ENCODE measurements at places on chromosomes 6 and 20.
A peak's percentile ranks its signal among the peaks of the same experiment; 100 is the strongest.

GRCh38 chr6:65700561-65700960 lies 6.5 kb downstream of the EYS start:
- no peak for DNase-seq

- no peak for DNase-seq
Observed at GRCh38 chr20:47241345-47241781, 115.1 kb downstream of the ZMYND8 start.

DNA sequence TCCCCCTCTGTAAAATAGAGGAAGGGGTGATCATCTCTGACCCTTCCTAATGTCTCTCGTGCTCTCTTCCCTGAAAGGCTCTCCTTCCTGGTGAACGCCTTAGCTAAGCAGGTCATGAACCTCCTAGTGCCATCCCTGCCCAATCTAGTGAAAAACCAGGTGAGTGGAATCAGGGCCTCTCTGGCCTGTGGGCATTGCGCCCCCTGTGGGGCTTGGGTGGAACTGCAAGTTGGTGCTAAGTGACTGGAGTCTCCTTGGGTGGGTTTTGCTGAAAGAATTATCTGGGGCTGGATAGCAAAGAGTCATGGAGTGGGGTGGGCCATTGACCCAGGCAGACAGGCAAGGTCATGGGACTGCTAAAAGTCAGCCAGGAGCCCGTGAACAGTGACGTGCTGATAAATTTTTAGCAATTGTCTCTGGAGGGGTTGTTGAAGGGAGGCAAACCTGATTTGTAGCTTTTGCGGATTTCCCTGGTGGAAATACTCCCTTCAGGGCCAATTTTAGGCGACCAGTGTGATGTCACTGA lies 8.9 kb downstream of the BPIFB1 start:
- DNase-seq, result peak; percentile 60

DNA sequence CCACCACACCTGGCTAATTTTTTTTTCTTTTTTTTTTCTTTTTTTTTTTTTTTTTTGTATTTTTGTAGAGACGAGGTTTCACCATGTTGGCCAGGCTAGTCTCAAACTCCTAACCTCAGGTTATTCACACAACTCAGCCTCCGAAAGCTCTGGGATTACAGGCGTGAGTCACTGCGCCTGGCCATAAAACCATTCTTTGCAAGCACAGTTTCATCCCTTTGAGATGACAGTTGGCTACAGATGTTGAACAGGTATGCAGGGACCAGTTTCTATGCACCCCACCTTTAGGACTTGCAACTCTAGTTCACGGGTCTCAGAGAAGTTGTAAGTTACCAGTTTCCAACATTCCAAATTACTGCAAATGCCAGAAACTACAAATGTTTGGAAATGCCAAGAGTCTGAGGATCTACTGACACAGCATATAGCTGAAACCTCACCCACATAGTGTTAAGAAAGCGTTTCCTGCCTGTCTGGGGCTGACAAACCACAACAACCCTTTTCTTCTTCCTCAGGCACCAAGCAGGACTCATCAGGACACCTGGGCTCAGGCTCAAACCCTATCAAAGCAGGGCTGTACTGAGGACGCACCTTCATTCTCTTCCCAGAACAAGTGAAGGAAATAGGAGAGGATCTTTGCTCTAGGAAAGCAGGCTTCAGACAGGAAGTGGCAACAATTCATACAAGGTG lies 22.9 kb downstream of the ARHGAP18 start:
- DNase-seq, result peak; percentile 31
